Amniotic epithelial cell (primary cell): ENCODE measurements at places on chromosomes 13 and 19.

- DNase-seq: no peak
Measured at GRCh38 chr13:101026736-101027398, 352.3 kb upstream of the TMTC4 start.

DNA sequence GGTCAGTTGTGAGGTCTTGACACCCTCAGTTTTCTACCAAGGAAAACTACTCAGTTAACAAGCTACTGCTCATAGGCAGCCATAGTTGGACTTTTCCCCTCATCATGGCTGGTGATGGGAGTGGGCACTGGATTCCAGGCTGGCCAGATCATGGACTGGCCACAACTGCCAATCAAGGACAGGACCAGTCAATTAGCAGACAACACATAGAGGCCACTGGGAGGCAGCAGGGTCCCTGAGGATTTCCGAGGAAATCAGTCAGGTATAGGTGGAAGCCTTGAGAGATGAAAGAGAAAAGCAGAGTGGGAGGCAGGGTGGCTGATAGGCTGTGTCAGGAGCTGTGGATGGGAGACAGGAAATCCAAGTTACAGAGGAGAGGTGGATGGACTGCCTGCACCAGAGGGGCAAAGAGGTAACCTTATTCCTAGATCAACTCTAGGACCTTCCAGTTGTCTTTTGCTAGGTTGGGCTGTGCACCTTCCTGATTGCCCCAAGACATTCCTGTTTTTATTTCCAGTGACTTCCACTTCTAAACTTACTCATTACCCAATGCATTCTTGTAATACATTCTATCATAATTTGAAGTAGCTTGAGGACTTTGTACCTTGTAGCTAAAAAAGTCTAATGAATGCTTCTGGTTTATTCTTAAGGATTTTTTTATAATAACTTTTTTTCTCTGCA, 361.8 kb downstream of the KCNRG start:
- DNase-seq: no peak

- peak; percentile 73 for DNase-seq
Measured at GRCh38 chr19:4059891-4060620, 6.6 kb downstream of the ZBTB7A start.

DNA sequence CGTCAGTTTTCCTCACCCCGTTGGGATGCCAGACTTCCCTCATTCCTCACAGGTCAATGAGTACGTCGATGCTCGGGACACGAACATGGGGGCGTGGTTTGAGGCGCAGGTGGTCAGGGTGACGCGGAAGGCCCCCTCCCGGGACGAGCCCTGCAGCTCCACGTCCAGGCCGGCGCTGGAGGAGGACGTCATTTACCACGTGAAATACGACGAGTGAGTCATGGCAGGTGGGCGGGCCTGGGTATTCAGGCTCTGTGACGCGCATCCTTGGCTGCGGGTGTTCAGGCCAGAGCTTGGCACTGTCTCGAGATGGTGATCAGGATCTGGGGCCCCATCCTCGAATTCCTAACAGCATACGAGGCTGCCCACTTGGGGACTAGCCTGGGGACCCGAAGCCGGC, 21.4 kb downstream of the UHRF1 start:
- peak; percentile 70 for DNase-seq

- DNase-seq: no peak
Measured at GRCh38 chr13:42272804-42273175, 838 bp downstream of the AKAP11 start.

- DNase-seq: peak; percentile 69
Measured at GRCh38 chr19:48469289-48469881, at the start of gene CYTH2. Gene CYTH2, plus strand, starts transcription at chr19:48469369. Its CDS starts 139 bp downstream, at chr19:48469508.

- peak; percentile 59 for DNase-seq
Measured at GRCh38 chr13:64675255-64675892, 2554.8 kb downstream of the PCDH9 start.

- DNase-seq: no peak
Measured at GRCh38 chr13:53863520-53863919, 834.9 kb downstream of the OLFM4 start.

DNA sequence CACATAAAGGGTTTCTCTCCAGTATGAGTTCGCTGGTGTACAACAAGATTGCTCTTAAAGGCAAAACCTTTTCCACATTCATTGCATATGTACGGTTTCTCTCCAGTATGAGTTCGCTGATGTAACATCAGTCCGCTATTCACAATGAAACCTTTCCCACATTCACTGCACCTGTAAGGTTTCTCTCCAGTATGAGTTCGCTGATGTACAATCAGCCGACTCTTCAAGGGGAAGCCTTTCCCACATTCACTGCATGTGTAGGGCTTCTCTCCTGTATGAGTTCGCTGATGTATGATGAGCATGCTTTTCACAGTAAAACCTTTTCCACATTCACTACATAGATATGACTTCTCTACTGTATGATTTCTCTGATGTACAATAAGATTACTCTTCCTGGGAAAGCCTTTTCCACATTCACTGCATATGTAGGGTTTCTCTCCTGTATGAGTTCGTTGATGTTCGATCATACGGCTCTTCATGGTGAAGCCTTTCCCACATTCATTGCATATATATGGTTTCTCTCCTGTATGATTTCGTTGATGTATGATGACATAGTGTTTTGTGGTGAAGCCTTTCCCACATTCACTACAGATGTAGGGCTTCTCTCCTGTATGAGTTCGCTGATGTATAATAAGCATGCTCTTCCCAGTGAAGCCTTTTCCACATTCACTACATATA, 6.0 kb upstream of the ZNF614 start:
- DNase-seq: peak; percentile 41

- peak; percentile 47 for DNase-seq
Measured at GRCh38 chr13:104057861-104058260, 991.6 kb upstream of the SLC10A2 start.

GRCh38 chr13:47121092-47121763, 224.4 kb upstream of the HTR2A start:
- DNase-seq: no peak

- DNase-seq: no peak
Measured at GRCh38 chr13:28559636-28560259, 64.8 kb upstream of the FLT1 start.

DNA sequence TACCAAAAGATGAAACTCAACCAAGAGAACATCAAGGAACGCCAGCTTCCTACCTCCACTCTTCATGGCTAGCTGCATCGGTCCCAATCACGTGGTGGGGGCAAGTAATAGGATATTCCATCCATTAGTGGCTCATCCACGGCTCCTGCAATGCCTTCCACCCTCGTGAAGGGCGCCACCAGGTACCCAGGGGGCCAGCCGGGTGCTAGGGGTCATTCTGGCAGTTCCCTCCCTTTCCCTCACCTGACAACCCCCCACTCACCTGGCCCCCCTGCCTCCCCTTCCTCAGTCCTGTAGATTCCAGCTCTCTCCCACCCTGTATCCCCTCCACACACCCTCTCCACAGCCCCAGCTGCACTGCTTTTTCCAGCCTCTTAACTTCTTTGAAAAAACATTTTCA, 161.9 kb downstream of the URI1 start:
- DNase-seq: no peak

DNA sequence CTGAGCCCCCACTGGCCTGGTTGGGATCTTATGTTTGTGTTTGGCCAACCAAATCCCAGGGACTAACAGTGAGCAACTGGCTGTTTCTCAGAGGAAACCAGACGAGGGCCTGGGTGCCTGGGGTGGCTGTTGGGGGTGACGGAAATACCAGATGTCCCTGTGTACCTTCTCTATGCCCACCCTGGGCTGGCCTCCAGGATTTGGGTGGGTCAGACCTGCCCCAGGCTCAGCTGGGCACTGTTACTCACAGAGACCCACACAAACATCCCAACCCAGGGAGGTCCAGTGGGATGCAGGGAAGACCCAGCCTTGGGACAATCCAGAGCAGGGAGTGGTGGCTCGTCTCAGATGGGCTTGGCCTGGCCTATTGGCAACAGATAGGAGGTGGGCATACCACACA, 8.8 kb downstream of the ZSCAN22 start:
- DNase-seq: no peak

DNA sequence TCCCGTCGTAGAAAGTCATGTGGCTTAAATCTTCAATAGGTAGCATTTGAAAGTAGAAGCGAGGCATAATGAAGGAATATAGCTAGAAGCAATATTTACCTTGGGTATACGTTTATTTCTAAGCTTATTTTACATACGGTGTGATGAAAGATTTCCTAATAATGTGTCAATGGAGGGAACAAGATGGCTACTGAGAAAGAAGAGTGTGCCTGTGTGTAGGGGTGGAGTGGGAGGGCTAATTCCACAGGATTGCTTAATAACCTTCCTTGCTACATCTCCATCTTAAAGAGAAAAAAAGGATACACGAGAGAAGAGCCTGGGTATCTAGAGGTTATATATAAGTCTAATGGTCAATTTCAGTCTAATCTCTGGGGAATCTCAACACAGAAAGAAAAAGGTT, 2.0 kb downstream of the SPART start:
- DNase-seq: peak; percentile 95

- DNase-seq: no peak
Measured at GRCh38 chr19:31057476-31057875, 291.8 kb downstream of the TSHZ3 start.

GRCh38 chr13:106589716-106590115, 21.8 kb upstream of the ARGLU1 start:
- DNase-seq: no peak

DNA sequence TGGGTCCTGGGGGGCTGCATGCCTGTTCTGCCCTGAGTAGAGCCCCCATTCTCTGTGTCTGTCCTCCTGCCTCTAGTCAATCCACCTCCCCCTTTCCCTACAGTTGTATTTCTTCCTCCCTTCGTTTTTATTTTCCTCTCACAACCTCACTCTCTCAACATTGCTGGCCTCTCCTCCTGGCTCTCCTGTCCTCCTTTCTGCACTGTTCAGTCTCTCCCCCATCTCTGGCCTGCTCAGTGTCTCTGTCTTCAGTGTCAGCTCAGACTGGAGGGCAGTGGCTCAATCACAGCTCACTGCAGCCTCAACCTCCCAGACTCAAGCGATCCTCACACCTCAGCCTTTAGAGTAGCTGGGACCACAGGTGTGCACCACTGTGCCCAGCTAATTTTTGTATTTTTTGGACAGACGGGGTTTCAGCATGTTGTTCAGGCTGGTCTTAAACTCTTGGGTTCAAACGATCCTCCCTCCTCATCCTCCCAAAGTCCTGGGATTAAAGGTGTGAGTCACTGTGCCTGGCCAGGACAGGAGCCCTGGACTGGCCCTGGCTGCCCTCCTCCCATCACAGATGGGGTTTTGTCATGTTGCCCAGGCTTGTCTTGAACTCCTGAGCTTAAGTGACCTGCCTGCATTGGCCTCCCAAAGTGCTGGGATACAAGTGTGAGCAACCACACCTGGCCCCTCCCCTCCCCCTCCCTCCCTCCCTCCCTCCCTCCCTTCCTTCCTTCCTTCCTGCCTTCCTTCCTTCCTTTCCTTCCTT, 32.0 kb upstream of the IGFL1 start:
- DNase-seq: no peak

DNA sequence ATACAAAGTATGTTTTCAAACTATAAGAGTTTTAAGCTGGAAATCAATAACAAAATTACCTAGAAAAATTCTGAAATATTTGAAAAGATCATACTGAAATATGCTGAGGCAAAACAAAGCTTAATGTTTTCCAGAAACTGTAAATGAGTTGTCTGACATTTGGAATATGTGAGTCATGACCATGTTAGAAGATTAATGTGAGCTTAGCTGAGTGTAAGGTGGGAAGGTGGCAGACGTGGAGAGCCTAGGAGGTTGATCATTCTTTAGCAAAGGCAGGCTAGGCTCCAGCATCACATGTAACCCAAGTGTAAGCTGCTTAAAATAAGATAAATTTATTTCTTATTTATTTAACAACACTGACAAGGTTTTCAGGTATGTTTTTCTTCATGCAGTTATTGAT, 2086.1 kb upstream of the PCDH20 start:
- peak; percentile 27 for DNase-seq

DNA sequence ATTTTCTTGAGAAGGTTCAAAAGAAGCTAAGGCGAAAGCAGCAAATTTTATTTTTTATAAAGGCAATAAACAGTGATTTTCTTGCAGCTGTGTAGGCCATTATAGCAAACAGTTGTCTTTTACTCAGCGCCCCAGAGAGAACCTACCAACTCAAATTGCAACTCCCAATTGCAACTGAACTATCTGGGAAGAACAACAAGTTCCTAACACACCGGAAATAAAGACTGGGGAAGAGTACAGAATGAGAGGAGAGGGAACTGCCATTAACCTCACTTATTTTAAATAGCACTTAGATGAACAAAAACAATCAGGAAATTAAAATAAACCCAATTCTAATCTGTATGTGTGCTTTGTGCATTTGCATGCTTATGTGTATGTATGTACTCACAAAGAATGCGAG, 171.1 kb downstream of the KCTD12 start:
- DNase-seq: no peak

- DNase-seq: peak; percentile 99
Measured at GRCh38 chr19:8355631-8356402, 8.1 kb upstream of the ANGPTL4 start.

GRCh38 chr19:4497770-4498389, 20.4 kb downstream of the PLIN4 start:
- DNase-seq: no peak

DNA sequence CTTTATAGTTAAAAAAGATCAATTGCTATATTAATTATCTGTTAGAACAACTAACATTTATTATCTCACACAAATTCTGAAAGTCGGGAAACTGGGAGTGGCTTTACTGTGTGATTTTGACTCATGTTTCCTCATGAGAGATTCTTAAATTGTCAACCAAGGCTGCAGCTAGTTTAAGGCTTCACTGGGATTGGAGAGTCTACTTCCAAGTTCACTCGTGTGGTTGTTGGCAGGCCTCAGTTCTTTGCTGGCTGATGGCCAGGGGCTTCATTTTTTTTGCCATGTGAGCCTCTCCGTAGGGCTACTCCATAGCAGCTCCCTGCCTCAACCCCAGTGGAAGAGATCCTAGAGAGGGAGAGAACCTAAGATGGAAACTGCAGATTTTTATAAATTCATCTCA, 24.5 kb upstream of the LPAR6 start:
- no peak for DNase-seq

- DNase-seq: no peak
Measured at GRCh38 chr19:6724631-6725492, 4.4 kb upstream of the C3 start.

DNA sequence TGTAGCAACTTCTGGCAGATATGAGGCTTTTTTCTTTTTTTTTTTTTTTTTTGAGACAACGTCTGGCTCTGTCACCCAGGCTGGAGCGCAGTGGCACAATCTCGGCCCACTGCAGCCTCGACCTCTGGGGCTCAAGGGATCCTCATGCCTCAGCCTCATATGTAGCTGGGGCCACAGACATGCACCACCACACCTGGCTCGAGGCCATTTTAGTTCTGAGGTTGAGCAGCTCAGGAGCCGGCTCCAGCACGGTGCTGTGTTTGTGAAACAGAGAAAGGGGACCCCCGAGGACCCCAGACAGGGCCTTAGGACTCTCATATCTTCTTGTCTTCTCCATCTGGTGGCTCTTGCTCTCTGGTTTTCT, 3.4 kb upstream of the FLT3LG start:
- no peak for DNase-seq
